ENCODE measurements at places on chromosomes 5 and 9.

GRCh38 chr5:178320281-178320855, 87.8 kb upstream of the PHYKPL start:
- DNase-seq: no peak

GRCh38 chr5:148482697-148483462, 99.1 kb downstream of the FBXO38 start:
- DNase-seq: peak; percentile 9

- DNase-seq: no peak
Observed at GRCh38 chr9:100286257-100286656, 66.5 kb downstream of the TEX10 start.

DNA sequence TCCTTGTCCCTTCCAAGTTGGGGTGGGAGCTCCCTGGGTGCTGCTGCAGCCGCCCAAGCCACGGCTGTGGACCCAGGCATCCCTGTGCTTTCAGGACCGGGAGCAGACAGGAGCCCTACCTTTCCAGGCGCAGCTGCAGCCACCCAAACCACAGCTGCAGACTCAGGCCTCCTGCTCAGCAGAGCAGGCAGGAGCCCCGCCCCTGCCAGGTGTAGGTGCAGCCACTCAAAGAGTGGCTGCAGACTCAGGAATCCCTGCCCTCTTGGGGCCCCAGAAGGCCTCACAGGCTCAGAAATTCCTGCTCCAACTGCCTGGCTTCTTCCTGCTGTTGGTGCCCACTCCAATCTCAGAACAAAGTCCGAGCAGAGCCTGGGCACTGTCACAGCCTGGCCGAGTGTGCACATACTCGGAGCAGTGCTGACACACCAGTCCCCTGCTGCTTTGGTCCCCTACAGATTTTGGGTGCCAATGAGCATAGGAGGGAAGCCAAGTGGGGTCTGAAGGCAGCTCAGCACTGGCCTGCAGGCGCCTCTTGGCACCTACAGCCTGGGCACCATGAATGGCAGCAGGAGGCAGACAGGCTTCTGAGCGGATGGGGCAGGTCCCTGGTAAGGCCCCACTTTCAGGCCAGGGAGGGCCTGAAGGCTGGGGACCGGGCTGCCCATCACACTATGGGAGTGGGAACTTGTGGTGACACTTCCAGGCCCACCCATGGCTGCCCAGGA, 6.0 kb upstream of the TESK1 start:
- no peak for DNase-seq

DNA sequence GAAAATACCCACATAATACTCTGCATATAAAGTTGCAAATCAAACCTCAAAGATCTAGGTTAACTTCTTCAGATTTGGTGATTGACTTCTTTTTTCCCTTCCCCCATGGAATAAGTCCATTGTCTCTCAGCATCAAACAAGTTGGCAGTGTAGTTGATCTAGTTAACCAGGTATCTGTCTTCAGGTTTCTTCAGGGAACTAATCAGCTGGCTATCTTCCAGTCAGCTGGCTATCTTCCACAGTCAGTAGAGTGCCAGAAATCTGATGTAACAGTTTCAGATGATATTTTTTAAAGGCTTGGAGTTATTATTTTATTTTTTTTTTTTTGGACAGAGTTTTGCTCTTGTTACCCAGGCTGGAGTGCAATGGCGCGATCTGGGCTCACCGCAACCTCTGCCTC, 16.8 kb downstream of the TNFSF15 start:
- no peak for DNase-seq

DNA sequence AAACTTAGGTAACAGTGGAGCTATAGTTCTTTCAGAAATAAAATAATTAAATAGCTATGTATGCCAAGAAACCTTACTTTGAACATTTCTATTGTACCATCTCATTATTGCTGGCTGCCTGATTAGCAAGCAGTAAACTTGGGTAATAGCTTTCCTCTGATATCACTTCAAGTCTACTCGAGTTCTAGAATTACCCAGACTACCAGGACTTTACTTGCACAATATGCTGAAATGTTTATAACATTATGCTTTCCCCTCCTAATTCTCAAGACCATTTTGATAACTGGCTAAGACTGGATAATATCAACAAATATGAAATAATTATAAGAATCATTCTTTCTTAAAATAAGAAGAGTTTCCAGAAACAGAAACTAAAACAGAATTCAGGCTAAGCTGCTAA, 512.6 kb downstream of the RAB3C start:
- DNase-seq: no peak

- peak; percentile 89 for DNase-seq
Observed at GRCh38 chr9:135085830-135086546, 1.5 kb upstream of the OLFM1 start.

DNA sequence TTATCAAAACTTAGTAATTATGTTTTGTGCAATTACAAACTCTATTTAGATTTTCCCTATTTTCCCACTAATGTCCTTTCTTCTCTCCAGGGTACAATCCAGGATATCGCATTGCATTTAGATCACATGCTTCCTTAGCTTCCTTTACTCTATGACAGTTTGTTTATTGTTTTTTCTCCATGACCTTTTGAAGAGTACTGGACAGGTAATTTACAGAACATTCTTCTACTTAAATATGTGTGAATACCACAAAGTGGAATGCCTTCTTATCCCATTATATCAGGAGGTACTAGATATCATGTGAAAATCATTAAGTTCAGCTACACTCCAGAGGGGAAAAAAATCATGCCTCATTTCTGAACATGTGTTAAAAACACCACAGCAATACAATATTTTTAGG, 776.6 kb upstream of the CDH9 start:
- no peak for DNase-seq

GRCh38 chr5:151039665-151040064, 19.3 kb downstream of the GPX3 start:
- no peak for DNase-seq

DNA sequence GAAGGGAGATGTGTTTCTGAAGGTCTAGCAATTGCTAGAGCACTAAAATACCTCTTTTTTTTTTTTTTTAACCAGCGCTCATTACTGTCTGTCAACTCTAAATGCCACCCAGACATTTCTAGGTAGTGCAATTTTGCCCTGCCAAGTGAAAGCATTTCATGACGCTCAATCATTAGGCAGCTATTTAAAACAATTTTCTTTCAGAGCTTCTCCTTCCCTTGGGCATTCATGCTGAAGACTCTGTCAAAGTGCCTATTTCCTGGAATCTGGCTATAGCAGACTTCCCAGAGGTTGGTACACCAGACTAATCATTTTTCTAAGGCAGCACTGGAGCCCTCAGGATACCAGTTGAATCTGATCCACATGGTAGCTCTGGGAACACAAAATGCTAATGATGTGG, 97.0 kb upstream of the ANKRD55 start:
- DNase-seq: peak; percentile 11
